ENCODE measurements at places on chromosomes 12 and 14.

DNA sequence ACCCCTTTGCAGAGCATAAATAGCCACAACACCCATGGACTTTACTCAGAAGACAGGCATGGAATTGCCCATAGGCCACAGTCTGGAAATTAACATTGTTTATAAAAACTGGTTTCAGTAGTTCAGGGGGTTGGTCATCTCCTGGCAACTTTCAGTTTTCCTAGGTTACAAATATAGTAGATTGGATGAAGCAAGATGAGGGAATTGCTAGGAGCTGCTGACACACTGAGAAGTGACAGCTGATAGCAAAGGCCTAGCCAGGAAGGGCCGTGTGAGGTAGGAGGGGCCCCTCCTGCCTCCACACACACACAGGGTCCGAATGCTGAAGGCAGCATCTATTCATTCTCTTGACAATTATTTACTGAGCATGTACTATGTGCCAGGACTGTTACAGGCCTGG is 8.3 kb downstream of the GALNT16 start:
- no peak for DNase-seq
- no peaks in the 10 kb centered on the region for H3K4me1 ChIP-seq
- no peak overlapping the region for H3K27ac ChIP-seq
- peaks cover 10% of the 10 kb centered on the region for H3K27me3 ChIP-seq
- H3K36me3 ChIP-seq = no peaks in the 10 kb centered on the region

GRCh38 chr12:118299791-118300460 is 72.8 kb downstream of the TAOK3 start:
- H3K27ac ChIP-seq = peak overlapping the region; percentile 41
- H3K36me3 ChIP-seq = peaks cover 7% of the 10 kb centered on the region
- H3K4me3 ChIP-seq = no peak overlapping the region
- H3K4me1 ChIP-seq = peaks cover 36% of the 10 kb centered on the region
- no peak for DNase-seq

DNA sequence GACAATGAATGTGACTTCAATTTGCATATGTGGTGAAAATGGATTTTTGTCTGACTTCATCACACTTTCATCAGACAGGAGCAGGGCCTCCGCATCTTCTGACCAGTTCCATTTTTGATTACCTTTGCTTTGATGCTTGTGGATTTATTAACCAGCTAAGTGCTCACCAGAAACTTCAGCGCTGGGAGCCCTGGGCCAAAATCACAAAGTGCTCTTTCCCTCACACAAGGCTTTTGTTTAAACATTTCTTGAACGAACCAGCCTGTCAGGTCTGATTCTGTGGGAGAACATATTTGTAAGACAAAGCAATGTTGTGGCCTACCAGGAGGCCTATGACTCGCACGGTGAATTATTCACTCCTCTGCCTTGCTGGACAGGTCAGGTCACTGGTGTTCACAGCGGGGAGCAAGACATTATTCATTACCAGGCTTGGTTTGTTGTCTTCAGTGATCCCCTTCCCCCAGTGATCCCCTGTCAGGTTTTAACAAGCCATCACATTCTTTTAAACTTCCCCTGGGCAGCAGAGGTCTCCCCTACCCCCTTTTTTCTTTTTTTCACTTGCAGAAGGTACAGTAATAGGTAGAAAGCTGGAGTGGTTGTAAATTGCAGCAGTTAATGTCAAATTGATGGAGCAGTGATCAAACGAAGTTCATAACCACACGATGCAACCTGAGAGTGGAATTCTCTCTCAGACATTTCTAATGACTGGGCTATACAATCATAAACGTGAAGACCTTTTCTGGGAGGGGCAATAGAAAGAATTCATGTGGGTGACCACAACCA is 167.5 kb upstream of the PRICKLE1 start:
- H3K27me3 ChIP-seq = no peaks in the 10 kb centered on the region
- no peak overlapping the region for H3K27ac ChIP-seq
- H3K4me1 ChIP-seq = no peaks in the 10 kb centered on the region
- DNase-seq = no peak
- H3K36me3 ChIP-seq = no peaks in the 10 kb centered on the region

DNA sequence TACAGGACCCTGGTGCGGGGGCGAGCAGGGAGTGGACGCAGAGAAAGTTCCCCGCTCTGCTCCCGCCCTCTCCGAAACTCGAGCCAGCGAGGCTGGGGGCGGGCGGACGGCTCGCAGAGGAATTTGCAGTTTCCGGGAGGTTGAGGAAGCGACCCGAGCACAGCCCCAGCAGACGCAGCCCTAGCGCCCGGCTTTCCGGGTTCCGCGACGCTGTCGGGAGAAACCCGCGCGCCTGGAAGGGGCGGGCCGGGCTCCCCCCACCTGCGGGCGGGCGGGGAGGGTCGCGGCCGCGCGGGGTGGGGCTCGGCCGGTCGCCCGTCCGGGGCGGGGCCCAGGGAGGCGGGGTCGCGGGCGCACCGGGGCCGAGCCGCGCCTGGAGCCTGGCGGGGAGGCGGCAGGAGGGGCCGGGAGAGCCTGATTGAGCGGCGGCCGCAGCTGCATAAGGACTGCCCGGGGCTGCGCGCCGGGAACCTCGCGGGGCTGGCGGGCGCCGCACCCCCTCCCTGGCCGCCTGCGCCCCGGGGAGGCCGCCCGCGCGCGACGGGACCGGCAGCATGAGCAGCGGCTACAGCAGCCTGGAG is at the start of gene RASSF3:
Gene RASSF3 (plus strand): TSS at position 417 of the 581 bp plus-strand sequence. CDS start 138 bp downstream, at position 555.
- H3K36me3 ChIP-seq = peaks cover 41% of the 10 kb centered on the region
- H3K27ac ChIP-seq = peak within 1 kb of the TSS; percentile 94
- no peaks in the 10 kb centered on the region for H3K27me3 ChIP-seq
- DNase-seq = peak; percentile 33
- peak within 1 kb of the TSS; percentile 98 for H3K4me3 ChIP-seq

DNA sequence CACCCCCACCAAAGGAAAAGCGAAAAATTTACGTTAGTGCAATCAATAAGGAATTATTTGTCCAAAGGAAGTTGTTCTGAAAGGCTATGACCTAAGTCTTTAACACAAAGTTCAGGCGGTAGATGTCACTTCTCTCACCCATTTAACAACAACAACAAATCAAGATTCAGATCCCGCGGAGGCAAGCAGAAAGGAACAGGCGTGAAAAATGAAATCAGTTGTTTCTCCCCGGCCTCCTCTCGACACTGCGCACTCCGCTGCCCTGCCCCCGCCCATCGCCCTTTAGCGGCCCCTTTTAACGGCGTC is 1.4 kb downstream of the DENND5B start:
- H3K4me3 ChIP-seq = peak overlapping the region; percentile 80
- peaks cover 78% of the 10 kb centered on the region for H3K27me3 ChIP-seq
- no peak overlapping the region for H3K27ac ChIP-seq

DNA sequence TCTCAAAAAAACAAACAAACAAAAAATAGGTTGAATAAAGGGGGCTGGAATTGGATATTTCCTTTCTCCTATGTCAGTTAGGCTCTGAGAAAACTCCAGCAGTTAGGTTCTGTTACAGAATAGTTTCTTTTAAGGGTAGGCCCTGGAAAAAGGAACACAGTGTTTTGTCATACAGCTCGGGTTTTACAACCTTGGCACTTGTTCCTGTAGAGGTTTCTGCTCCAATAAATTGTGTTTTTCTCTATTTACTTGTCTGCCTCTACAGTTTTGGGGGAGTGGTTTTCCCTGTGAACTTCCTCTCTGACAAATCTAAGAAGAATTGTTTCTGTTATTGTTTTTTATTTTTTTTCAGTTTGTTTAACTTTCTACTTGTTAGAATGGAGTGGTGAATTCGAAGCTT is 167.6 kb downstream of the ACSS3 start:
- no peaks in the 10 kb centered on the region for H3K4me1 ChIP-seq
- no peaks in the 10 kb centered on the region for H3K27me3 ChIP-seq
- no peak overlapping the region for H3K4me3 ChIP-seq
- peaks cover 2% of the 10 kb centered on the region for H3K36me3 ChIP-seq
- DNase-seq = no peak

DNA sequence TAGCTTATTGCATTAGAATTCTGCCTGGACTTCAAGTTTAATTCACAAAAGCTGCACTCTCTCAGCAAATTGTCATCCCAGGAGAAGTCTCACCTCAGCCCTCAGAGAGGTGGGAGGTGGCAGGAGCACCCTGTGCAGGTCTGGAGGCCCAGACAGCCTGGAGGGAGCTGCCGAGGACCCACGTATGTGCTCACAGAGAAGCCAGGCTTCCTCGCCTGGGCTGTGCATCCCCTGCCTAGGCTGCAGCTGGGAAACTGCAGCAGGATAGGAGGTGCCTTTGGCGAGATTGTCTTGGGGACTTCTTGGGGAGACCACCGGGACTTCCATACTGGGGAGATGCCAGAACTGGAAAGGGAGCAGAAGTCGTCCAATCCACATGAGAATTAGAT is 8.8 kb downstream of the CPNE6 start:
- H3K36me3 ChIP-seq = peaks cover 7% of the 10 kb centered on the region
- peak overlapping the region; percentile 83 for H3K4me3 ChIP-seq
- H3K4me1 ChIP-seq = peaks cover 23% of the 10 kb centered on the region
- H3K27ac ChIP-seq = no peak overlapping the region
- no peak for DNase-seq

- no peak for DNase-seq
- H3K27me3 ChIP-seq = no peaks in the 10 kb centered on the region
- peaks cover 53% of the 10 kb centered on the region for H3K4me1 ChIP-seq
- peak overlapping the region; percentile 98 for H3K4me3 ChIP-seq
- peaks cover 48% of the 10 kb centered on the region for H3K36me3 ChIP-seq
- H3K27ac ChIP-seq = peak overlapping the region; percentile 95
Measured at GRCh38 chr14:91416744-91417119, 888 bp downstream of the CCDC88C start.

DNA sequence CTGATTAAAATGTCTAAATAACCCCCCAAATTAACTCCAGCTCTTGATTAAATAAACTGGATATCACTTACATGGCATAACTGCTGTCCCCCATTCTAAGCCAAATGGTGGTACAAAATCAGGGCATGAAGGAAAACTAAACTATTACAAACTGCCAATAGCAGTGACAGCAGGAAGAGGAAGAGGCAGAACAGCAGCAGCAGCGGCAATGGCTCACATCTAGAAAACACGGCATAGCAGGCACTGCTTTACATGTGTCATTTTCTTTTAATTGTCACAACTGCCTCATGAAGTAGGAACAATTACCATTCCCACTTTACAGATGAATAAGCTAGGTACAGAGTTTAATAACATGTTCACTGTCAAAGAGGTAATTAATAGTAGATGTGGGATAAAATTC is 92.0 kb downstream of the EPS8 start:
- H3K36me3 ChIP-seq = no peaks in the 10 kb centered on the region
- H3K27ac ChIP-seq = no peak overlapping the region
- DNase-seq = no peak
- peaks cover 22% of the 10 kb centered on the region for H3K27me3 ChIP-seq
- no peaks in the 10 kb centered on the region for H3K4me1 ChIP-seq
- H3K4me3 ChIP-seq = no peak overlapping the region

All from central memory CD8-positive, alpha-beta T cell (primary cell).